Activated naive CD4-positive, alpha-beta T cell treated with anti-CD3 and anti-CD28 coated beads, Interleukin-2, amount 50 U/mL, for 72 hours (primary cell): ENCODE measurements at places on chromosomes 12 and 14.

- no peak for DNase-seq
Observed at GRCh38 chr14:35938770-35939169, 112.6 kb downstream of the BRMS1L start.

DNA sequence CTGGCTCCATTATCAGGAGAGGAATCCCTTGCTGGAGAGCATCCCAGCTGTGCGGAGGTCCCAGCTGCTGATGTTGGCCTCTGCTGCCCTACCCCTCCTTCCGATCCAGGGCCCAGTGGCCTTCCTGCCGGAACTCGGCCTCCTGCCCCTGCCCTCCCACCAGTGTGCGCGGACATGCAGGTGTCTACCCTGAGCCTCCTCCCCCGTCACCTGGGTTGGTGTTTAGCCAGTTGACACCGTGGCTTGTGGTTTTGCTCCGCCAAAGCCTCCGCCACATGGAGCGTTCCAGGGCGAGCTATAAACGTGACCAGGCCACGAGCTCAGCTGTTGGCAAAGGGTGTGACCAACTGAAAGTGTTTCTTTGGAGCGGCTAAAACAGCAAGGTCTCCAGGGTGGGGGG is 1104.3 kb downstream of the BCL11B start:
- no peak for DNase-seq

- DNase-seq: no peak
Observed at GRCh38 chr12:88753066-88753465, 172.8 kb upstream of the KITLG start.

DNA sequence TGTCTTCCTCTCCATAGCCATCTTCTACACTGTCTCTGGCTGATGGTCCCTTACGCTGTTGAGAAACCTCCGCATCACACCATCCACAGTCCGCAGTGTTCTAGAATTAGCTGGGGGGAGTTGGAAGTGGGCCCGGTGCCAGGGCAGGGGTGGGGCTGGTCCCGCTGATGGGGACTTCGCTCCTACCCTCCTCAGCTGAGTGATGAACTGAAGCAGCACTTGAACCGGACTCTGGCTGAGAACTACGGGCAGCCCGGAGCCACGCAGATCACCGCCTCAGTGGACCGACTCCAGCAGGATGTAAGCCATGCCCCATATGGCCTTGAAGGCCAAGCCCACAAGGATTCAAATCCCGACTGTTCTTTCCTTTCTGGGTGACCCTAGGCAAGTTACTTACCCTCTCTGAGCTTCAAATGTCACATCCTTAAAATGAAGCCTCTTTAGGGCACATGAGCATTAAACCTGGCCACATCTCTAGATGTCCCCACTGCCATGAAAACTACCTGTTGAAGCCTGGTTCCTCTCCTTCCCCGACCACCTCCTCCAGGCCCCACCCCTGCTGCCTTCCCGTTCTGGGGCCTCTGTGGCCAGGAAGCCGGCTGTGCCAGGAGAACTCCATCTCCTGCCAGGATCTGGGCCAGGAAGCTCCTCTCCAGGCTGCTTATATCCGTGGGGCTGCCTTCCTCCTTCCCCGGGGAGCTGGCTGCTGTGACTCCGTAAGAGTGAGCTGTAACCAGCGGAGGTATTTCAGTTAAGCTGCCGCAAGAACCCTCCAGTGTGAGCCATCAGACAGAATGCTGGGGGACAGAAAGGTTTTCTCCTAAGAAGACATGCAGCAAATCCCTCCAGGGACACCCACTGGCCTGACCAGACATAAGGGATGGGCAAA is 53.1 kb downstream of the TSPAN11 start:
- no peak for DNase-seq

GRCh38 chr12:3199551-3200031 is 122.4 kb downstream of the TSPAN9 start:
- no peak for DNase-seq

DNA sequence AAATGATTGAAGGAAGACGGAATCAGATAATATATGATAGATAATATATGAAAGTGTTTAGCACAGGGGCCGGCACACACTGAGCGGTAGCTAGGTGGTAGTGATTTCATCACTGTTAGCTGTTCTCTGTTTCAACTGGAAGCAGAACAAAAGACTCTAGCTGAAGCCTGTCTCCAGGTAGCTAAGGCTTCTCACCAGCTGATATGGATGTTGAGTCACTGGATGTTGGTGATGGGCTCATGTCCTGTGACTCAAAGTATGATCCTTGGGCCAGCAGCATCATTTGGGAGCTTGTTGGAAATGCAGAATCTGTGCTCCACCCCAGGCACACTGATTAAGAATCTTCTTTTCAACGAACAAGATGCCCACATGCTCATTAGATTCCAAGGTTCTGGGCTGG is 21.7 kb upstream of the KCNA5 start:
- no peak for DNase-seq

DNA sequence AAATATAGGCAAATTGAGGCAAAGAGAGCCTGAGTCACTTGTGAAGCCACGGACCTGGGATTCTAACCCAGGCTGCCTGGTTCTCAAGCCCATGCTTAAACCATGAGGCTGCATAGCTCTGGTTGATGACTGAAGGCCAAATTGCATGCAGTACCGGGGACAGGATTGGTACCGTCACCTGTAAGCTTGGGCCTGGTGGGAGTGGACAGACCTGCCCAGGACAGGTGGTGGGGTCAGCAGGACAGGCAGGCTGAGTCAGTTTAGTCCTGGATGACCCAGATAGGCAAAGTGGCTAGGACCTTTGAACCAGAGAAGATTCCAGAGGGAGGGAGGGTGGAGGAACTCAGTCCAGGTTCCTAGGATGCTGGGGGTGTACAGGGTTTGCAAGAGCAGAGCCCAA is 25.8 kb downstream of the RIN3 start:
- no peak for DNase-seq

DNA sequence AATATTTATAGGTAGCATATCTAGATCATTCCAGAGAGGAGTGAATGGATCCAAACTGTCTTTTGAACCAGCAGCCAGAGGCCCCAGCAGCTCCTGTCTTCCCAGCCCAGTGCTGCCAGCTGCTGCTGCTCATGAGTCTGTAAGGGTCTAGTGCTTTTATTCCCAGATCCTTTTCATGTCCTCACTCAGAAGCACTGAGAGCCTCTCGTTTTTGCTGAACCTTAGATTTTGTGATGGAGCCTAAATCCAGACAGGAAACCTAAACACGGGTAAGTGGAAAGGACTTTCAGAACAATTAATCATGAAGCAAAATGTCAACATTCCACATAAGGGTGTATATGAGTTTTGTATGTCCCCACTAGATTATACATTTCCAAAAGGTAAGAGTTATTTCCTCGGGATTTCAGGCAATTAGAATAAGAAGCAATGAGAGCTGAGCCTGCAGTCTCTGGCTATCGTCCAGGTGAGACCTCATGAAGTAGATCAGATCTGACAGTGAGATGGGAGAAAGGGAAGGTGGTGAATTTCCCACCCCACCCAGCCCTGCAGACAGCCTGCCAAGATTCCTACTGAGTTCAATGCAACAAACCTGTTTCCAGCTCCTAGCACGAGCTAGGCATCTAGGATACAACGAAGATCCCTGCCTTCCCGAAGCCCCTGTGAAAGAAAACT is 84.4 kb downstream of the NINJ2 start:
- no peak for DNase-seq

DNA sequence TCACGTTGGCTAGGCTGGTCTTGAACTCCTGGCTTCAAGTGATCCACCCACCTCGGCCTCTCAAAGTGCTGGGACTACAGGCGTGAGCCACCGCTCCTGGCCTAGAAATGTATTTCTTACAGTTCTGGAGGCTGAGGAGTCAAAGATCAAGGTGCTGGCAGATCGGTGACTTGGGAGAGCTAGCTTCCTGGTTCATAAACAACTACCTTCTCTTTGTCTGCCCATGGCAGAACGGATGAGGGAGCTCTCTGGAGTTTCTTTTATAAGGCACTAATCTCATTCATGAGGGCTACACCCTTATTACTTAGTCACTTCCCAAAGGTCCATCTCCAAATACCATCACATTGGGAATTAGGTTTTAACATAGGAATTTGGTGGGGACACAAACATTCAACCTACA is 38.9 kb downstream of the SLC17A8 start:
- DNase-seq: no peak

DNA sequence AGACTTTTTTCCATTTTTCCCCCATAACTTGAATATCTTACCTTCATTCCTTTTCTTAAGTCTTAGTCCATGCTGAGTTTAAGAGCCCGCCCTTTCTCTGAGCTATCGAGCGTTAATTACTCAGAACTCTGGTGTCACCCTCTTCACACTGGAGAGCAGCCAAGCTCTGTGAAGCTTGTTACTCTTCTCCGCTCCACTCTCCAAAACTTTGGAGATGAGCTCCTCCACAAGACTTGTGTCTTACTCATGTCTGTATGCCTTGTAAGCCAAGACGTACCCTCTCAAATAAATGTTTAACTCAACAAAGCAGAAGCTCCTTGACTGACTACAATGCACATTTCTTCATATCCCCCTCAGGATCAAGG is 54.7 kb downstream of the DICER1 start:
- DNase-seq: no peak

- DNase-seq: no peak
Observed at GRCh38 chr12:5230156-5230555, 186.5 kb downstream of the KCNA5 start.

DNA sequence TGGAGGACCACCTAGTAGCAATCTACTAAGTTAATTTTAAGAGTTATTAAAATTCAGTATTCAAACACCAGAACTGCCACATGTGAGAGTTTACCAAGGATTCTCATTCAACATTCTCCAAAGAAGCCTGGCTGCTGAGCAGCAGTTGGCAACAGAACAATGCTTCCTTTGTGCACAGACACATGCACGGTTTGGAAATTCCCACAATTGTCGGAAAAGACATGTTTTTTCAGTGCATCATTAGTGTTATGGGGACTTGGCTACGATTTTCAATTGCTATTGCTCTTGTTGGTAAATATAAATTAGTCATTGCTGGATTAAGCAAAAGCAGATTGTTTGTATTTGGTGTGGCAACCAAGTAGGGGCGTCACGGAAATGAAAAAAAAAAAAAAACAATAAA is 22.2 kb downstream of the ST8SIA1 start:
- DNase-seq: no peak

GRCh38 chr12:130626601-130627000 is 89.5 kb downstream of the RIMBP2 start:
- DNase-seq: no peak

GRCh38 chr14:92861856-92862745 is 60.8 kb upstream of the CHGA start:
- no peak for DNase-seq

DNA sequence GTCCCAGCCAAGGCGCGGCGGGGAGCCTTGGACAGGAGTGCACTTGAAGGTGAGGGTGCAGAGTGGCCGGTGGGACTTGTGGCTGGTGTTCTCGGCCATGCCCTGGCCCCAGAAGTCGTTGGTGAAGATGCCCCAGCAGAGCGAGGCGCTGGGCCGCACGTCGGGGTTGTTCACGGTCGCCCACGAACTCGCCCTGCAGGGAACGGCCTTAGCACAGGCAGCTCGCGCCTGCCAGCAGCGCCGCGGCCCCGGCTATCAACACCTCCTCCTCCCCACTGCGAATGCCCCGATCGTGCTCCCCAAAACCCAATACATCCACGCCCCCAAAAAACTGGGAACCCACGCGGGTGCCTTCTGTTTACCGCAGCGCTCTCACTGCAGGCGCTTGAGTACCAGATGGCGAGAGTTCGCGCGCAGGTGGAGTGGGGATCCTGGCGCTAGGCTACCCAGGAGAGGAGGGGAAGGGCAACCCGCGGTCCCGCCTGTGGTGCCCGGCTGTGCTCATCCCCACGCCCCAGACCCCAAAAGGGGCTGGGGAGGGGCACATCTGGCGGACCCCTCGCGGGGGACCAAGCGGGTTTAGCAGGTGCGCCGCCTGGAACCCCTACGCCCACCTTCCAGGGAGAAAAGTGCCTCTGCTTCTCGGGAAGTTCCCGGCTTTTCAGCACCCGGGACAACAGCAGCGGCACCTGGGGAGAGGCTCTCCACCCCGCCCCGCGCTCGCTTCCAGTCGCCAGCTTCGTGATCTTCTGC is 386.3 kb upstream of the TMTC1 start:
- DNase-seq: no peak

DNA sequence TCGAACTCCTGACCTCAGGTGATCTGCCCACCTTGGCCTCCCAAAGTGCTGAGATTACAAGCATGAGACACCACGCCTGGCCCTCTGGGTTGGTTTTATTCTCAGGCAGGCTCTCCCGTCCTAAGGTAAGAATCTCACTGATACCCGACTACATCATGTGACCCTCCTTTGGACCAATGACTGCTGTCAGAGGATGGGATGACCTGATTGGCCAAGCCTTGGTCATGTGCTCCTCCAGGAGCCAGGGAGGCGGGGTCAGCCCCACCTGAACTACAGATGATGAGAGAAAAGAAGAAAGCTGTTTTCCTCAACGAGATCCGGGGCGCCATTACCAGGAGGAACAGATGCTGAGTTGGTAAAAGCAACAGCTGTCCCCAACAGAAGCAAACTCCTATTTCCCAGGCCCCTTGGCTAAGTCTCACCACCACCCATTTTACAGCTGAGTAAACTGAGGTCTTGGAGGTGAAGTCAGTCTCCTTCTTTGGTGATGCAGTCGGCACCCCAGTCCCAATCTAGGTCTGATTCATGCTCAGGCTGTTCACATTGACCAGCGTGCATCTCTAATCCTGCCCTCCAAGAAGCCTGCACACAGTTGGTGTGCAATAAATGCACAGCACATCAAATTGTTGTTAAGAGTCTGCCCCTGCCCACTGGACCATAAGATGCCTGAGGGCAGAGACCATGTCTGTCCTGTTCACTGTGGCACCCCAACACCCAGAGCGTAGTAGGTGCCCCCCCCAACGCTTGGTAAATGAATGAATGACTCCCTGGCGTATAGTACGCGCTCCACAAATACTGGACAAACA is 118.8 kb downstream of the SCARB1 start:
- DNase-seq: no peak

GRCh38 chr12:119444462-119445044 is 110.0 kb downstream of the CCDC60 start:
- peak; percentile 58 for DNase-seq

DNA sequence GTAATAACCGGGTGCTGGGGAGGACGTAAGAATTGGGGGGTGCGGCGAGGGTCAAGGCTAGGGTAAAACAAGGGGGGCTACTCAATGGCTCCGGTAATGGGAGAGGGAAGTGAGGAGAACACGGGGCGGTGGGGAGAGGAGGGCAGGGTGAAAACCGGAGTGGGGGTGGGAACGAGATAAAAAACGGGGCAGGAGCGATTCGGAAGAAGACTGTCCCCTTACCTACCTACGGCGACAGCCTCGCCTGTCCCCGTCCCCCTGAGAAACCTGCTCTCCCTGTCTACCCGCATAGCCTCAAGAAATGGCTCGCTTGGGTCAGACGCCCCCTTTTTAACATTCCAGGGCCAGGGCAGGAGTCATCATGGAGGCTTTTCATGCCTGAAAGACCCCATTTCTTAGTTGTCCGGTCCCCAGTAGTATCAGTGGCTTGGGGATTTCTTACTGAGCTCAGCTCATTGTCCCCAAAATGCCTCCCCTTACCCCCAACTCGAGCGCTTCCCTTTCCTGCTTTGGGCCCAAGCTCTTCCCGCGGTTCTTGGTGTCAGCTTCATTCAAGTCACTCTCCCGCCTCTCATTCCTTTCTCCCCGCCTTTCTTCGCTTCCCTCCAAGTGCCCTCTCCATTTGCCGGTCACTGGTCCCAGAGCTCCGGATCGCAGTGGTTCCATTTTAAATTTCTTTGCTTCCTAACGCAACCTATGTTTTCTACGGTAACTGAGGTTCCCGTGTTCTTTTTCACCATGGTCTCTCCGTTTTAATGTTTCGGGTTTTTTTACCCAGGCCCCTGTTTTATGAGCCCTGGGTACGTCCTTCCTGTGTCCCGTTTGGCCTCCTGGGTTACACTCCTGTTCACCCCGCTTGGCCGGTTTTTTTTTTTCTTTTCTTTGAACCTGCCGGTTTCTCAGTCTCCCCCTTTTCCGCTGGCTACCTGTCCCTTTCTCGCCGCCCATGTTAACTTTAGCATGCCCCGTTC is 1.2 kb upstream of the WSB2 start:
- DNase-seq: no peak
